ENCODE measurements at places on chromosomes 2 and 18.

- DNase-seq = no peak
Observed at GRCh38 chr18:13526519-13526918, 199.8 kb downstream of the FAM210A start.

DNA sequence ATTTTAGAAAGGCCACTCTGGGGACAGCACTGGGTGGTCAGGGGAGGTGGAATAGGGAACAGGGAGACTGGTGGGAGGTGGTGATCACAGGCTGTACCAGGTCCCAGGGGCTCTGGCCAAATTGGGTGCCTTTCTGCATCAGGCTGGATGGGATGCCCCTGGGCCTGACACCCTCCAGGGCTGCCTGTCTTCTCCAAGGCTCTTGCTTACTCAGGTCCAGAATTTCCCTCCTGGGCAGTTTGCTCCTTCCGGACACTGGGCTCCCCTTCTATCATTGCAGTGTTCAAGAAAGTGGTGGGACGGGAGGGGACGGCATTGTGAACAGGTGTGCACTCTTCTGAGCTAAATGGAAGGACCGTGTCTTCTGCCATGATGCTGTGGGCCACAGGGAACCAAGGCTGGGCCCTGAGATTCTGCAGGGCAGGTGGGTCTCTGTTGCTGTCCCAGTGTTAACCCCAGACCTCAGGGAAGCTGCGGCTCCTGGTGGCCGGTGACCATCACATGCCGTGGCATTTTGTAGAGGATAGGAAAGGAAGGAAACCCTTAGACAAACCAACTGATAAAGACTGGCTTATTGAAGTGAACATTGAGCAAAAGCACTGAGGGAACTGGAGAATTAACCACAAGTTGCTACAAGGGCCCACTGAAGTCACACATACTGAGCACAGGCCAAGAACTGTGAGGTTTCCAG, 93.7 kb upstream of the HS6ST1 start:
- peak; percentile 1 for DNase-seq

- DNase-seq = no peak
Observed at GRCh38 chr2:12910431-12910830, 193.7 kb downstream of the TRIB2 start.

DNA sequence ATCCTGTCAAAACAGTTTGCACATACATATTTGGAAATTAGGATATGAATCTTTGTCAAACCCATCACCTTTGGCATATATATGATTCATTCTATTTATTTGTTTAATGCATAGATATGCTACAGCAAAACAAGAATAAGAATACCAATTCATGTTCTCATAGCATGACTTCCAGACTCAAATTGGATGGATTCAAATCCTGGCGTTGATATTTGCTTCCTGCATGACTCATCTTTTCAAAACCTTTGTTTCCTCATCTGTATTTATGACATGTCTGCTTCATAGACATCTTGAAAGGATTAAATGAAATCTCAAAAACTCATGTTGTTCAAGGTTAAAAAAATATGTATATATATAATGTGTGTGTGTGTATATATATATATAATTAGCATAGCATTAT, 261.3 kb downstream of the MBD5 start:
- no peak for DNase-seq

DNA sequence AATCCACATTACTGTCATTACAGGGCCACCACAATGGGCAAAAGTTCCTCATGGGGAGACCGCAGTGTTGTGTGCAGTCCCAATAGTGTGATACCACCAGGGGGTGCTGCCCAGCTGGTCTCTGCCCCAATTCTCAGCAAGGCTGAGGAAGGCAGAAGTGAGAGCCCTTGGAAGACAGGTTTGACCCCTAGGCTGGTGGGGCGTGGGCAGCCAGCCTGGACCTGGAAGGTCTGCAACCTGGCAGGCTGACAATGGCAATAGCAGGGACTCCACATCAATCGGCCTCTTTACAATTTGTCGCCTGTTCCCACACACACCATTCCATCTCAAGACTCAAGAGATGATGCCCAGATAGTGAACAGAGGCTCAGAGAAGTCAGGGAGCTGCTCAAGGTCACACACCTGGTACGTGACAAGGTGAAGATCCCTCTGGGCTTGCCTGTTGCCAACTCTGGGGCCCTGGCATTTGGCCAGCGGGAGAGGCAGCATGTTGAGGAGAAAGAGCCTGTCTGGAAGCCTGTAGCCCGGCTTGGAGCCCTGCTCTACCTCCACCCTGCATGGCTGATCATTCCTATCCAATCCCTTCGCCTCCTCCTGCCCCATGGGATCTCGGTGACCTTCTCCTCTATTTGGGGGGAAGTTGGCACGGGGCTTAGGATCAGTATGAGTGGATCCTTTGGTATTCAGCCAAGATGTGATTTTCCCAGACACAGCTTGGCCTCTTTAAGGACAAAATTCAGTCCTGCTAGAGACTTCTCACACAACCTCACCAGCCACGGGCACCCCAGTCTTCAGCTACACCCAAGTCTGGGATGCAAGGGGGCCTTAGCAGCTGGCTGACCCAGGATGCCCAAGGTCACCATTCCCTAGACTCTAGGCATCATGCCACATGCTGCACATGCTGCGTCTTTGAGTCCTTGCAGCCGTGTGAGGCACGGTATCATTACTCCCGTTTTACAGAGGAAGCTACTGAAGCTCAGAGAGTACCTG, 2.9 kb upstream of the ATOH8 start:
- no peak for DNase-seq

DNA sequence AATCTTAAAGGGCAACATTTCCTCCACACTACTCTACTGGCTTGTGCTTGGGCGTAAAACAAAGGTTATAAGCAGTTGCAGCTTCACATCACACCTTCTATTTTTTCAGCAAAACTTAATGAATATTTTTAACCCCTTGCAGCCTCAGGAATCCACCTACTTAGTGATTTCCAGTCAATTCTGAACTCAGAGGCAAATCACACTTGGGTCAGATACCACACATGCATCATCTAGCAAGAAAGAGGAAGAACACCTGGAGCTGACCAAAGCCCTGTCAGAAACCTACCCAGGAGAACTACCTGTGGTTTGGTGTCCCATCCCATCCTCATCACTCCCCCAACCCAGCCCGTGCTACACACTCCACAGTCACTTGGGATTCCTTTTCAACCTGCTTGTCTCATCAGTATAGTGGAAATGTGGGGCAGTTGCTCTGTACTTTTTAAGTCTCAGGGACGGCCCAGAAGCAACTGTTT, 25.5 kb downstream of the PIAS2 start:
- DNase-seq = no peak

GRCh38 chr2:979069-979928, 28.6 kb downstream of the SNTG2 start:
- no peak for DNase-seq

GRCh38 chr18:11070593-11070992, 78.8 kb downstream of the PIEZO2 start:
- DNase-seq = no peak

DNA sequence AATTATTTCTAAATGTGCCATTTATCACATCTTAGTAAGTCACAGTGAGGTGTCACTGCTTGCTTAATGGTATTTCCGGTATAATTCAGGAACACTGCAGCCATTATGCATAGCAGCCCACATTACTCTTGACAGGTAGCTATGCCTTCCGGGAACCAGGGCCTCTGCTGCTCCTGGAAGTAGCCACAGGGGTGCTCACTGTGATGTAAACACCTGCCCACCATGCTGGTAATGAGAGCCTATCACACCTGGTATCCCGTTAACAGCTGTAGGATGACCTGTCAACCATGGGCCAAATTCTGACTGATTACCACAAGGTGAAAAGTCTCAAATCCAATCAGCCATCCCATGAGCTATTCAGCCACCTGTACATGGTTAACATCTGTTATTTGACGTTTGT, 647.0 kb upstream of the NXPH2 start:
- DNase-seq = no peak

GRCh38 chr18:63071701-63072141, 247.8 kb downstream of the BCL2 start:
- DNase-seq = no peak

- DNase-seq = no peak
Observed at GRCh38 chr2:80499095-80499494, 194.5 kb upstream of the LRRTM1 start.

DNA sequence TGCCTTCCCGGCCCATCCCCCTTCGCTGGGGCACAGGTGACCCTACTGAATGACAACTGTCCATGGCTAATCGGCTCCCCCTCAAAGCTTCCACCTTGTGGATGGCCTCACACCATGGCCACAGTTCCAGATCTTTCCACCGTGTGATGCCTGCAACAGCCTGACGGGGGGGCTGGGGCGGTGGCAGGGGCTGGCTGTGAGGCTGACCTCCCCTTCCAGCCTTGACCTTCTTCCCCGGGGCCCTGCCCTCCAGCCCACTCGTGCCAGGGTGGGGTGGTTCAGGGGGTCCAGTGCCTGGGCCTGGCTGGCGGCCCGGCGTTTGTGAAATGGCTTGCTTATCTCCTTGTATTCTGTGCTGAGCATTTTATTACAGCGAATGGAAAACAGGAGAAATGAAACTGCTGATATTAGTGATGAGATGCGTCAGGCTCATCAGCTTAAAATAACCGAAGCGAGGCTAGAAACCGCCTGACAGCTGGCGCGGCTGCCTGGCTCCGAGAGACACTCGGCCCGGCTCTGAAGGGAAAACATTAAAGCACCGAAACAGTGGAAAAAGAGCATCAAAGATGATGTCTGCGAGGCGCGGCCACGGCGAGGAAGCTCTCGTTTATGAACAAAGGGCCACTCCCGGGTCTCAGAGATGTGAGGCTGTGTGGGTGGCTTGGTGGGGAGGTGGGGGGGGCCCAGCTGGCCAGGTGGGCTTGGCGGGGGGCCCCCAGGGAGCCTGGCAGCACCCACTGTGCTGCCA, 916 bp upstream of the PDCD1 start:
- peak; percentile 70 for DNase-seq

GRCh38 chr2:140596447-140596846, 1534.4 kb downstream of the LRP1B start:
- DNase-seq = no peak

GRCh38 chr2:106649306-106649705, 162.1 kb downstream of the CD8B2 start:
- no peak for DNase-seq

Measured in right hindlimb (tissue), 1 donor.